ENCODE measurements at places on chromosomes 16 and 17.

GRCh38 chr17:31880311-31880710, 21.2 kb downstream of the UTP6 start:
- no peak for DNase-seq

- DNase-seq: no peak
Measured at GRCh38 chr17:29384901-29385300, 5.3 kb upstream of the TAOK1 start.

GRCh38 chr17:9021158-9021991, at the start of gene NTN1:
NTN1 (plus strand) TSS chr17:9021510; CDS start chr17:9022374, 864 bp downstream.
- no peak for DNase-seq

- DNase-seq: no peak
Measured at GRCh38 chr16:46555951-46556350, 65.2 kb downstream of the SHCBP1 start.

- no peak for DNase-seq
Measured at GRCh38 chr17:57852092-57852954, 2.5 kb upstream of the MRPS23 start.

- no peak for DNase-seq
Measured at GRCh38 chr17:64147110-64148016, 17.4 kb upstream of the ERN1 start.

DNA sequence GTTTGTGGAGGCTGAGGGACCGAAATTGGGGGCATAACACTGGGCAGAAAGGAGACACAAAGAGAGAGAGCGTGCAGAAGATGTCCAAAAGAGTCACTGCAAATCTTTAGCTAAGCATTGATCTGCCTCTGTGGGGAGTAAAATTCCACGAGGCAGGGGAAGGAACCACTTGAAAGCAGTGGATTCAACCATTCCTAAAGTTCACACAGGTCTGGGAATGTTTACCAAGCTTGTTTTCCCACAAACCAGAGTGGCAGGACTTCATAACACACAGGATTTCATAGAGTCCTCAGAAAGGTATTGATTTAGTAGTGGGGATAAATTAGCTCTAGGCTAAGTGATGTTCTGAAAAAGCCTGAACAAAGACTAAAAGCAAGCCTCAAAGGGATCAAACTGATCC, 66.1 kb upstream of the RPL38 start:
- DNase-seq: no peak

- no peak for DNase-seq
Measured at GRCh38 chr16:83935858-83936255, 17.2 kb upstream of the OSGIN1 start.

- DNase-seq: no peak
Measured at GRCh38 chr16:3804426-3805016, 76.0 kb downstream of the CREBBP start.

DNA sequence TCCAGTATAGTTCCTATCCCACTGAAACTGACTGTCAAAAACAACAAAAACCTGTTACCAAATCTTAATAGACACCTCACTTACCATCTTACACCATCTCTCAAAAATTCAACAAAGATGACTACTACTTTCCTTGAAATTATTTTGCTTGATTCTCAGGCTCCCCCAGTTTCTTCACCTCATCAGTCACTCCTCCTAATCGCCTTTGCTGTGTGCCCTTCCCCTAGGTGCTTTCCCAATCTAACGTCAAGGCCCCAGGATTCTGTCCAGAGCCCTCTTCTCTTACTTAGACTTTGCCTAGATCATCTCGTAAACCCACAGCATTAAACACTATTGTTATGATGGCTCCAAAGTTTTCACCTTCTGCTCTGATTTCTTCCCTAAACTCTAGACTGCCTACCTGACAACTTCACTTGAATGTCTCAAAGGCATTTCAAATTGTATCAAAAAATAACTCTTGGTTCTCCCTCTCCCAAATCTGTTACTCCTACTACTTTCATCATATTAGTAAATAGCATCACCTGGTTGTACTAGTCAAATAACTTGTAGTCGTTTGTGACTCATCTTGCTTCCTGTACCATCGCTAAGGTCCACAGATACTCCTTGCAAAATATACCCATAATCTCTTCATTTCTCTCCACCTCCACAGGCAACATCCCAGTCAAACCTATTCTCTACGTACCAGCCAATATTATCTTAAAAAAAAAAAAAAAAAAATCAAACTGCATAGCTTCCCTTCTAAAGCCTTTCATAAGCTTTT, 18.0 kb downstream of the C16orf87 start:
- no peak for DNase-seq

DNA sequence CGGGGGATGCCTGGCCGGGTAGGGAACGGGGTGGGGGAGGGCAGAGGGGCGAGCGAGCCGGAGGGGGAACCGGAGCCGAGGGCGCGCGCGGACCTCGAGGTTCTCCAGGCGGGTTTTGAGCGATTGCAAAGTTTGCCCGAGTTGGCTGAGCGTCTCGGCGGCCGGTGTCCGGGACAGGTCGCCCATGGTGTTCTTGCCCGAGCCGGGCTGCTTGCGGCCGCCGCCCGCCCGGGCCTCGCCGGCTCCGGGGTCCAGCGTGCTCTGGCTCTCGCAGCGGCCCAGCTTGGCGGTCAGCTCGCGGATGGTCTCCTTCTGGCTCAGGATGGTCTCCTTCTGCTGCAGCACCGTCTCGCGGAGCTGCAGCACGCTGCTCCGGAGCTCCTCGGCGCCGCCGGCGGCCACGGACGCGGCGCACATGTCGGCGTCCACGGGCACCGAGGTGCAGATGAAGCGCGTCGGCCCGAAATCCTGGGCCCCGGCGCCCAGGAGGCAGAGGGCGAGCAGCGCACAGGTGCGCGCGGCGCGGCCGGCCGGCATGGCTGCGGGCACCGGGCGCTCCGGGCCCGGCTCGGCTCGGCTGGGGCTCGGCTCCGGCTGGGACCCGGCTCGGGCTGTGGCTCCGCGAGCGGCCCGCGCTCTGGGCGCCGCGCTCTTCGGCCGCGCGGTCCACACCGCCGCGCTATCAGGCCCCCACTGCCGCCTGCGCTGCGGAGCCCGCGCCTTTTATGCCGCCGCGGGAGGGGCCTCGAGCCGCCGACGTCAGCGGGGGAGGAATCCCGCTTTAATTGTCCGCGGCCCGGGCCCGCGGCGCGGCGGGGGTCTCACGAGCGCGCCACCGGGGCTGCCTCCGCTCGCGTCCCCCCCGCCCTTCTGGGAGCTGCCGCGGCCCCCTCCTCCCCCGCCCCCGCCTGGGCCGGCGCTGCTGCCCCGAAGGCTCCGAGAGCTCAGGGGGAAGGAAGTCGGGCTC, at the start of gene NPTX1:
NPTX1 (minus strand) TSS at position 698 of the 967 bp plus-strand sequence; CDS start at position 537, 161 bp downstream.
- peak; percentile 45 for DNase-seq

- no peak for DNase-seq
Measured at GRCh38 chr17:19369846-19370492, 7.4 kb upstream of the B9D1 start.

GRCh38 chr17:75764417-75764710, 628 bp downstream of the GALK1 start:
- no peak for DNase-seq

DNA sequence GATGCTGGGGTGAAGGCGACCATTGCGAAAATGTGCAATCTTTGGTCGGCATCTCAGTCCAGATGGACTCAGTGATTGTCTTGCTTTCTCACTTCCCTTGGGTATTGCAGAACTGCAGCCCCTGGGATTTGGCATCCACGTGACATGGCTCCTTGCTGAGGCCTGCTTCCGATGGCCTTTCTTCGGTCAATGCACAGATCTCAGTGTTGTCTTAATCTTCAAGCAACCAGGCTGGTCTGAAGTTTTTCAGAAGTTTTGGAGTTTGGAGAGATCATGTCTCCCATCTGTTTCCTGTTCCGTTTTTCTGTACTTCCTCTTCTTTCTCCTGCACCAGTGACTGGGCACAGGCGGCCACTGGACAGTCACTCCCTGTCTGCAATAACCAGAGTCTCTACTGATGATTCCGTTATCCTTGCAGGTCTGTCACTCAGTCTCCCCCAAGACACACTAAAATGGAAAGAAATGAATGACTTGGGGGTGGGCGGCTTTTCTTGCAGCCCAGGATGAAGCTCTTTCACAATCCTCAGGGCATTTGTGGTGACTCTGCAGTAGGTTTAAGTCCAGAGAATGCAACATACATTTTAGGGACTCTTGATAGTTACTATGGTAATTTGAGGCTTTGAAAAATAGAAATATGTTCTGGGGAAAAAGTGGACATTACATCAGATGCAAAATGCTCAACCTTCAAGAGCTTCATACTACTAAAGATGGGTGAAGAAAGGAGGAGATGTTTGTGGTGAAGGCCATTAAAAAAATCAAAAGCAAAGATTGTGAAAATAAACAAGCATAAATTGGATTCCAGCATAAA, 106.3 kb upstream of the ZFHX3 start:
- DNase-seq: no peak

GRCh38 chr16:50742576-50743200, 802 bp downstream of the CYLD start:
- DNase-seq: no peak

DNA sequence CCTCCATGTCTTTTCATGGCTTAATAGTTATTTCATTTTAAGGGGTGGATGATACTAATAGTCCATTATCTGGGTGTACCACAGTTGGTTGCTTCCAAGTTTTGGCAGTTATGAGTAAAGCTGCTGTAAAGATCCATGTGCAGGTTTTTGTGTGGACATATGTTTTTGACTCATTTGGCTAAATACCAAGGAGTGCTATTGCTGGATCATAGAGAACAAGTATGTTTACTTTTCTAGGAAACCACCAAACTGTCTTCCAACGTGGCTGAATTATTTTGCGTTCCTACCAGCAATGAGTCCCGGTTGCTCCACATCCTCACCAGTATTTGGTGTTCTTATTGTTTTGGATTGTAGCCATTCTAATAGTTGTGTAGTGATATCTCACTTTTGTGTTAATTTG, 181.9 kb downstream of the SPECC1 start:
- no peak for DNase-seq

GRCh38 chr17:71417142-71417541, 703.7 kb upstream of the SOX9 start:
- DNase-seq: no peak

- DNase-seq: no peak
Measured at GRCh38 chr16:65323655-65324237, 201.9 kb upstream of the CDH11 start.

DNA sequence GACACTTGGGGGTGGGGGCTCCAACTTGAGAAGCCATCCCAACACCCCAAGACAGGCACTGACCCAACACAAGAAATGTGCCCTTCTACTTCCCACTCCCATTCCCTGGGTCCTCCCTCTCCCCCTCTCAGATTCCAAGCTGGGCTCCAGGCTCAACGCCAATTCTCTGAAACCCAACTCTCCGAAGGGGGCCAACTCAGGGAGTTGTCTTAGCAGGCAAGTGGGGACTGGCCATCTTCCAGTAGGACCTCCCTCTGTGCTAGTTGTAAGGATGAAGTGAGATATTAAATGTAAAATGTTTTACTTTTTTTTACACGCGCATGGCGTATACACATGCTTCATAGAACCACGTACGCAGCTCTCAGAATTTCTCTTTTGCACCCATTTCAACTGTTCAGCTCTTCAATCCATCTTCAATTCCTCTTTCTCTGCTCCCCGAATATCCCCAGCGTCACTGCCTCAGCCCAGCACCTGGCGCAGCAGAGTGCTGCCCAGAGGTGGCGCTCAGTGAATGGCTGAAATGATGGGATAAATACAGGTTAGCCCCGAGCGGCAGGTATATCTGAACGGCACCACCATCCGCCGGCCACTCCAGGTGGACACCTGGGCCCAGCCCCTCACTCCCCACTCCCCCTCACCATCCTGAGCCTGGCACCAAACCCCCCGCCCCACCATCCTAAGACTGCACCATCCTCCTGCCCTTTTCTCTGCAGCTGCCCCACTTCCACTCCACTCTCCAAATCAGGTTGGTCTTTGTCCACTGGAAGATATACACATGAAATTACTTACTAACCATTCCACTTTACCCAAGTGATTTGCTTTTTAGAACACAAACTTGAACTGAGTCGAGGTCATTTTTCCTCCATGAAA, 43.9 kb upstream of the TNRC6C start:
- DNase-seq: no peak

DNA sequence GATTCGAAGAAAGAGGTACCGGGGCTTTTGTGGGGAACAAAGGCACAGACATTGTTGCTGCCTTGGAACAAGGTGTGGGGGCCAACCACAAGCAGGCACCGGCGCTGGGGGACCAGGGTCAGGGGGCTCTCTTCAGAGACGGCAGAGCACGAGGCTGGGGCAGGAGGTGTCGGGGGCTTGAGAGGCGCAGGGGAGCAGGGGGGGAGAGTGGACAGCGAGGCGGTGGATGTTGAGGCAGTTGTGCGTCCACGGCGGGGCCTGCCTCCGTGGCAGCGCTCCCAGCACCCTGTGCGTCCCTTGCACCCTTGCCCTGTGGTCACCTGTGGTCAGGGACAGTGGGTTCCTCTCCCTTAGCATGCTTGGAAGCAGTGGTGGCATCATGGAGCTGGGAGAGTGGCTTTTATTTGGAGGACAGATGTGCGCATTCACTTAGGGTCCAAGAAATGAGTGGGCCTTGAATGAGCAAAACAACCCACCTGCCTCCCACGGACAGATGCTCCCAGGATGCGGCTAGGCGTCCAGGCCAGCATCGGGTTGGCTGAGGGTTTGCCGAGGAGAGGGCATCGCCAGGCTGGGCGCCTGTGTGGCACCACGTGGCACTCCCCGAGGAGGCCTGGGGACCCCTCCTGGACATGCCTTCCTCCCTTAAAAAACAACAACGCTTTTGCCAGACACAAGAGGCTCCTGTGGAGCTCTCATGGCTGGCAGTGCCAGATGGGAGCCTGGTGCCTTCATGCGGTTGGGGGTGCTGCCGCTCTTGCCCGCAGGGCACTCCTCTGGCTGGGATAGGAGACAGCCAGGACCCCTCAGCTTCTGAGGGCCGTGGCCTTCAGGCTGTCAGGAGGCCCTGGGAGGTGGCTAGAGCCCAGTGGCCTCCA, 113.0 kb downstream of the BANP start:
- DNase-seq: no peak

DNA sequence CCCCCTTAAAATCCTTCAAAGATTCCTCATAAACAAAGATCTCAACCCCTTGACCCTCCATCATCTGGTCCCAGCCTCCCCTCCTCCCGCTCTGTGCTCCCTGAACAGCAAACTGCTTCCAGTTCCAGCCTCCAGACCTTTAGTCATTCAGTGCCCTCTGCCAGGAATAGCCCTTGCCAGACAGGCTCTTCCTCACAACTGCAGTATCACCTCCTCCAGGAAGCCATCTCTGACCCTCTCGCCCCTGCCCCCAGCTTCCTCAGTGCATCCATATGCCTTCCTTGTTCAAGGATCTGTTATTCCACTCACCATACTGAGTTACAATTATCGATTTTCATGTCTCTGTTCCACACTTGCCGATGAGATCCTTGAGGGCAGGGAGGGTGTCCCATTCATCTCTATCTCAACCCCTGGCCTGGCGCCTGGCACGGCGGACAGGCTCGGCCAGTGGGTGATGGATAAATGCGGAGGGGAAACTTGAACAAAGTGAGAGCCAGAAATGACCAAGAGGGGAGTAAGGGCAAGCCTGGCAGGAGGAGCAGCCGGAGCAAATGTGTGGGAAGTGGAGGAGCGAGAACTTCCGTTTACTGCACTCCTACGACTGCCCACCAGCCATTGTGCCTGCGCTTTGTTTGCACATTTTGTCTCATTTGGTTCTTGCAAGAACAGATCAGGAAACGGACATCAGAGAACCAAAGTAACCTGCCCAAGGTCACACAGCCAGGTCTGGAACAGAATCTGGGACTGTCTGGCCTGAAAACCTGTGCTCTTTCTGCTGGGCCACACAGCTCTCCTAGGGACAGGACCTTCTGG, 2.0 kb upstream of the NXPH3 start:
- no peak for DNase-seq
